GM10248 (cell line): ENCODE measurements at places on chromosomes 7 and 10.
A peak's percentile ranks its signal among the peaks of the same experiment; 100 is the strongest.

DNA sequence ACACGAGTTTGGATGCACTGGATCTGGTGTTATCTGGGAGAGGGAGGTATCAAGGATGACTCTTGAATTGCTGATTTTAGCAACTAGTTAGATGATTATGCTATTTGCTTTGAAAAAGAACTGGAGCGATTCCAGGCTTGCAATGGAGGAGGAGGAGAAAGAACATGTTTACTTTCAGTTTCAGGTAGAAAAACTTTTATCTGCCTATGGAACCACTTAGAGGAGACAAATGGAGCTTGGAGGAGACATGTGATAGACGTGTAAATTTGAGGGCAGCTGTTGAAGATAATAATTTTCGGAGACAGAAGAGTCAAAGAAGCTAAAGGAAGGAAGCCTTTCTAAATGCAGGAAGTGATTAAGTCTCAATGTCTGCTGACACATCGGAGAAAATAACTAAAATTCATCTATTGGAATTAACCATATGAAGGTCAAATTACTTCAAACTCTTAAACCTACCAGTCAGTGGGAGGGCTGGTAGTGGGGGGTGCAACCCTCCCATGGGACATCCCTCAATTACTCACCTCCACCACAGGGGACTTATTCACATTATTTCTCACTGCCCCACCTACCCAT lies 56.4 kb upstream of the GNAI1 start:
- DNase-seq: no peak

GRCh38 chr10:125092564-125093031 lies 67.8 kb downstream of the CTBP2 start:
- no peak for DNase-seq

DNA sequence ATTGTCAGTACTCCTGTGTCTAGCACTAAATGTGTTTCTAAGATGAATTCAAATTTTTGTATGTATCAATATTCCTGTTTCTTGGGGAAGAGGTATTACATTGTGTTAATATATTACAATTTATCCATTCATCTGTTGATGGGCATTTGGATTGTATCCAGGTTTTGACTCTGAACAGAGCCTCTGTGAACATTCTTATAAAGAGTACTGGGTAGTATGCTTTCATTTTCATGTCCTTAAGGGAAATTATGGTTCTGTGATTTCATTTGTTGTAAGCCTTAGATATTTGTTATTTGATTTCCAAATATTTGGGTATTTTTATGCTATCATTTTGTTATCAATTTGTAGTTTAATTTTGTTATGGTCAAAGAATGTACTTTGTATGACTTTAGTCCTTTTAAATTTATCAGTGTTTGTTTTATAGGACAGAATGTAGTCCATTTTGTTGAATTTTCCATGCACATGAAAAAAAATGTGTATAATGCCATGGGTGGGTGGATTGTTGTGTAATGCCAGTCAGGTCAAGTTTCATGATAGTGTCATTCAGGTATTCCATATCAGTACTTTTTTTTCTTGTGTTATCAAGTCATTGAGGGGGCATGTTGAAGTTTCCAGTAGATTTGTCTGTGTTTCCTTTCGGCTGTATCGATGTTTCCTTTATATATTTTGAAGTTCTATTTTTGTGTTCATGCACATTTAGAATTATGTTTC lies 38.4 kb downstream of the STAM start:
- DNase-seq: no peak

DNA sequence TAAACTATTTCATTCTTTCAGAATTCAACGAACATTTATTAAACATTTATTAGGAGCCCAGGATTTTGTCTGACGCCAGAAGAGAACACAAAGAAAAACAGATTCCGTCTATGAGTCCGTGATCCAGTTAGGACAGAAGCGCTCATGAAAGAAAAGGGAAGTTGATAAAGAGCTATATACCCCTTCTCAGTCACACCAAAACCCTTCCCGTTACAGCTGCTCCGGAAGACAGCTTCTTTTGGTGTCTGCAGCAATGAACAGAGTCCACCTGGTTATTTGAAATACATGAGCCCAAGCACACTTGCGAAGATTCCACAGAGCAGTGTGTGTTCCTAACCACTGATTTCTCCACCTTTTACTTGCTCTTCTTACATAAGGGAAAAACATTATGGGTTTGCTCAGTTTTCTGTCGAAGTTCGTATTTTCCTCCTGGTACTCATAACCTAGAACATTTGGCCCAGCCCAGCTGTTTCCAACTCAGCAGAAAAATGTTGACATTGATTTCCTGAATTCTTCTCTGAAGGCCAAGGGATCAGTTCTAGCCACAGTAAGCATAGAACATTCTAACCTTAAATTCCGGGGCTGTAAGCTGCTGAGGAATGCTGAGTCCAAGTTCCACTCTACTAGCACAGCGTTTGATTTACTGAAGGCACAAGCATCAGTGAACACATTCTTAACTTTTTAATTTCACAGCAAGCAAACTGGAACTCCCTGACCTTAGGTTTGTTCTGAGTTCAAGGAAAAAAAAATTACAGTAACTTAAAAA lies 206.5 kb downstream of the SORCS1 start:
- peak; percentile 34 for DNase-seq
